ENCODE measurements at places on chromosomes 6 and 20. TPM values are rescaled to one million over a fixed set of nuclear protein-coding genes. Genes with fewer than 3 reads are reported as not detected.

- DNase-seq: no peak
Measured at GRCh38 chr6:17013701-17014100, 88.1 kb upstream of the STMND1 start.

GRCh38 chr6:138909511-138909910 is 78.5 kb downstream of the REPS1 start:
- no peak for DNase-seq

Gene TGM3
- not detected for total RNA-seq

Gene MCUR1
- total RNA-seq: 31.7 TPM

DNA sequence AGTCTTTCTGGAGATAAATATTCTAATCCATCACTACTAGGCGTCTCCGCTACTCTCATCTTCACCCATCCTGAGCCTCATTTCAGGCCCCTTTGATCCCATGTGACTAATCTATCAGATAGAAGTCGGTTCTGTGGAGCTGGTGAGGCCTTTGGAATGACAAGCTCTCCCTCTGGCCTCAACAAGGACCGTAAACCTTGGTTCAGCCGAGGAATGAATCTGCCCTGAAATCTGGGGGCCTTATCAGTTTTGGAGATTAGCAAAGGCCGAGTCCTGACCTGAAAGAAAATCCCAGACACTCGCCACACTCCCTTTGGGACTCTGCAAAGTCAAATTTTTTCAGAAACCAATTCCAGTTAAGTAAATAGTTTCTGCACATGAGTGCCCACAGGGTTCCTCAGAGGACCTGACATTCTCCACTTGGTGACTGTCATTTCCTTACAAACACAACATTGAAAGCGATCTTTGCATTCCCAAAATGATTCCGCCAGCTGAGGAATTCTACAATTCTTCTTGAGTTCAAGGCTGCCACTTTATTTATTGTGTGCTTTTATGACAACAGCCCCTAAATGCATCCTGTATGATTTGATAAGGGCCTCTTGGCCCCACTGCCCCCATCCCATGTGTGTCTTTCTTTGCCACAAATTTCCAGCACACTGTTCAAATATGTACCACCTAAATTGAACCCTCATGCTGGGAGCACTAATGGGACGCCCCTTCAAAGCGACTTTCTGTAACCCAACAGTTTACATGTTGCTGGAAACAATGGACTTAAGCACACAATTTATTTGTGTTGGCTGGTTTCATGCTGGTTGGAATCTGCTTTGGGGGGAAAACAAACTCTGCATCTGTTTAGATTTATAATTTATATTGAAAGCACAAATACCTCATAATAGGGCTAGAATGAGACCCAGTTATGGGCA is 10.0 kb upstream of the RIPOR3 start:
- no peak for DNase-seq

GRCh38 chr20:2693286-2694007 is 867 bp downstream of the EBF4 start:
- DNase-seq: peak; percentile 77

Gene WFDC2
- not detected for total RNA-seq

DNA sequence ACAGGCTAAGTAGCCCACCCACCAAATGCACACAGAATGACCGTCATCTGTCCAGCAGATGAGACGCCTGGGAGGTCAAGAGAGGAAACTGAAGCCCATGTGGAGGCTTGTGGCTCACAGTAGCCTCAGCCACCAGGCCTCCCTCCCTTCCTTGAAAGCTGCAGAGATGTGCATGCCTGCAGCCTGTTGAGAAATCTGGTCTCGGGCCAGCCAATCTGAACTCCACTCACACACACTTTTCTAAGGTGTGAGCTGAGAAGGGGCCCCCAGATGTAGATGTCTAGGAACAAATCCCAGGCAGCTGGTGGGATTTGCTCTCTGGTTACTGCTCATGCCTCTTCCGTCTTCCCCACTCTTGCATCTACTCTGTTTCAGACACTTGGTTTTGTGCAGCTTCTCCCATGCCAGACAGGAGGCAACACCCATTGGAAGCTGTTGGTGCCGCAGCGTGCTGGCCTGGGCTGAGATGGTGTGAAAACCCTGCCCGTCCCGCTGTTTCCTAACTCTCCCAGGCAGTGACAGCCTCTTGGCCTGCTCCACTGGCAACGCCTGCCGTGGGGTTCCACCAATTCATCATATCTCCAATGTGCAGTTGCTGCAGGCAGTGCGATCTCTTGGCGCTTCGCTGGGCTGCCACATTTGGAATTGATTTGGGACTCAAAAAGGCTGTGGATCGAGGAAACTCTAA is 24.1 kb upstream of the PAX1 start:
- DNase-seq: no peak

GRCh38 chr6:139711804-139712585 is 337.5 kb upstream of the CITED2 start:
- no peak for DNase-seq

DNA sequence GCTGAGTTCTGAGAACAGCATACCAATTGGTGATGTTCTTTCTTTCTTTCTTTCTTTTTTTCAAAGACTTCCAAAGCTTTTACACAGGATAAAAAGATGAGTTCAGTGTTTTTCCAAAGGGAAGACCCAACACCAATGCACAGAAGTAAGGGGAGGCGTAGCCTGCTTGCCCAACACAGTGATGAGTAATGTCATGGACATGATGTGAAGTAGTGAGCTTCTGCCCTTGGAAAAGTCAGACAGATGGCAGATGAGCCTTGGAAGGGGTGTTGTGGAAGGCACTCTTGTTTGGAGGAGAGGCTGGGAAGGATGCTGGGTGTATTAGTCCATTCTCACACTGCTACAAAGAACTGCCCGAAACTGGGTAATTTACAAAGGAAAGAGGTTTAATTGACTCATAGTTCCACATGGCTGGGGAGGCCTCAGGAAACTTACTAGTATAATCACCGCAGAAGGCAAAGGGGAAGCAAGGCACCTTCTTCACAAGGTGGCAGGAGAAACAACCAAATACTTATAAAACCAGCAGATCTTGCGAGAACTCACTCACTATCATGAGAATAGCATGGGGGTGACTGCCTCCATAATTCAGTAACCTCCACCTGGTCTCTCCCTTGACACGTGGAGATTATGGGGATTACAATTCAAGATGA is 12.6 kb downstream of the LRP11 start:
- DNase-seq: no peak

DNA sequence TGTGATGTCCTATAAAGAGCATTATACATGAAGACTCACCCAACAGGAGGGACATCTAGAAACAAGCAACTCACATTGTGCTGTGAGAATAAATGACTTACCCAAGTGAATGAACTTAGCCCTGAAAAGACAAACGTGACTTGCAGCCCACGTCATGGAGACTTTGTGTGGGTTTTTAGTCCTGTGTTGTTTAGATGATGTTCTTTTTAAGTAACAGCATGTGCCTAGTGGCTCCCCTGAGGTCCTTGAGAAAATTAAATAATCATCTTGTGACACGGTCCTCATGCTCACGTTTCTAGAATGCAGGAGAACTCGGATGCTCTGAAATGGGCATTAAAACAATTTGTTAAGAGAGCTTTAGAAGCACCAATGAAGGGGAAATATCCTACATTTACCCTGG is 165.1 kb downstream of the SASH1 start:
- DNase-seq: no peak

- no peak for DNase-seq
Measured at GRCh38 chr6:24833711-24834386, 35.1 kb upstream of the ARMH2 start.

DNA sequence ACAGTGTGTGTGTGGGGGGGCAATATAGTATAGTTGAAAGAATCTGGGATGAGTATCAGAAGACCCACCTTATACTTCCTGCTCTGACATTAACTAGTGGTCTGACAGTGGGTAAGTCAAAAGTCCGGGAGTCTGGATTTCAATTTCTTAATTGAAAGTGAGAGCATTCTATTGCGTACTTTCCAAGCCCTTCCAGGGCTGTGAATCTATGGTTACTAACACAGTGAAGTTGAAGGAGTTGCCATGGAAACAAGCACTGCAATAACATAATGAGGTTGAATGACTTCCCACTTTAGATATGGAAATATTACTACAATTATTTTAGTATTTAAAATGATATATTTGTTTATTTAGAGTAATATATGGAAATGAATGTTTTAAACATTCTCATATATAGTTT is 80.2 kb downstream of the MLIP start:
- DNase-seq: no peak

- DNase-seq: no peak
Measured at GRCh38 chr6:157037165-157037564, 260.0 kb downstream of the ARID1B start.

DNA sequence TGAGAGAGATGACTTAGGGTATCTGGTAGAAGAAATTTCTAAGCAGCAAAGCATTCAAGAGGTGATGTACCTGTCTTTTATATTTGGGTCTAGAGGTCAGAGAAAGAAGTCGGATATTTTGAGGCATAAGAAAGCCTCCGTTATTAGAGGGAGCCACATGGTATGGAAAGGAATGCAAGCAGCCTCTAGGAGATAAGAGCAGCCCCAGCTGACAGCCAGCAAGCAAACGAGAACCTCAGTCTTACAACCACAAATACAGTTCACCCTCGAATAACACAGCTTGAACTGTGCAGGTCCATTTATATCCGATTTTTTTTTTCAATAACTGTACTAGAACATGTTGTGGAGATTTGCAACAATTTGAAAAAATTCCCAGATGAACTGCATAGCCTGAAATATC is 190.7 kb upstream of the VGLL2 start:
- no peak for DNase-seq

Gene ADGRF4
- total RNA-seq: not detected

Gene SLC17A4
- total RNA-seq: not detected

Gene LY6G5C
- 3.6 TPM for total RNA-seq

GRCh38 chr20:49210757-49211110 is 8.5 kb upstream of the DDX27 start:
- no peak for DNase-seq

DNA sequence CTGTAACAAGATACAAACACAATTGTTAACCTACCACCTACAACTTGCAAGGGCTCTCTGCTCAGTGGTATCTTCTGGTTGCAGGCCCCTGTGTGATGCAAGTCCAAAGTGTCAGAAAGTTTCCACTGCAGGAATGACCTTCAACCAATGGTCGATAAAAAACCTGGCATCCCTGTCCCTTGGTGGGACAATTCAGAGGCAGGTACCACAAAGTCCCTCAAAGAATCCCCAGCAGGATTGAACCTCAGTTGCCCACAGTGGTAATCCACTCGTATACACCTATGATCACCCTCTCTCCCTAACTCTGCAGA is 15.9 kb downstream of the GLO1 start:
- no peak for DNase-seq

GRCh38 chr20:23180451-23180921 is 94.4 kb upstream of the CD93 start:
- DNase-seq: no peak

Gene TRMT6
- total RNA-seq: 9.7 TPM

Gene ADGRG6
- total RNA-seq: 2.5 TPM

Gene PACSIN1
- total RNA-seq: not detected

Gene SCRT2
- total RNA-seq: not detected

DNA sequence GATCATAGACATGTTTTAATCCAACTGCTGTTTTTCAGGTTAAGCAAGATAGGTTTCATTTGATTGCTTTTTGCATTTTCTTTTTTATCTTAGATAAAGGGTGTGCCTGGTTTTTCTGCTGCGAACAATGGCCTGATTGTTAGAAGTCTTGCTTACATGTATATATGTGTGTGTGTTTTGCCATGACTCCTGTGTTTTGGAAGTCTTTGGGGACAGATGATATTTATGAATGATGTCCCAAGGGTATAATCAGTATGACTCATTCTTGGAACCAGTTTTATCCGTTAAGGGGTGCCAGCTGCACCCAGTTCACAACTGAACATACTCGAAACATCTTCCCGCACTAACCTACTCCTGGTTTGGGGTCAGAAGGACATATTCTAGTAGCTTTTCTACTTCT is 230.1 kb upstream of the SUPT3H start:
- DNase-seq: no peak

GRCh38 chr20:6744180-6744579 is 23.3 kb upstream of the BMP2 start:
- no peak for DNase-seq

GRCh38 chr6:45759472-45759810 is 256.2 kb downstream of the CLIC5 start:
- DNase-seq: no peak

DNA sequence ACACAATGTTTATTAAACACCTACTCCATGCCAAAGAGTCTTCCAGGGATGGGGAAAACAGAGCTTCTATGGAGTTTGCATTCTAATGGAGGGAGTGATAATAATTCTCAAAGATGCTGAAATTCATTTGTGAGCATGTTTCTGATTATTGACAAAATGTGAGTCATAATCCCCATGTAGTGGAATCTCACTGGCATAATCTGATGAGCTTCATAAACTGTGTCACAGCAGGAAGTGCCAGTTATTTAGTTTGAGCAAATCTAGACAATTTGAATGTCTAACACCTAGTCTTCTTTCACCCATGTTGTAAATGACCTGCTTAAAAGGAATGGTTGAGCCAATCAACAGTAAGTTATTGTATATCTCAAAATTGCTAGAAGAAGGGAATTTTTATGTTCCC is 95.1 kb downstream of the KCNQ5 start:
- DNase-seq: no peak

GRCh38 chr6:154093231-154094044 is 54.4 kb downstream of the OPRM1 start:
- no peak for DNase-seq

- DNase-seq: no peak
Measured at GRCh38 chr6:169648092-169648491, 53.7 kb downstream of the WDR27 start.

- DNase-seq: peak; percentile 32
Measured at GRCh38 chr20:33062105-33062824, 8.6 kb downstream of the BPIFB3 start.

DNA sequence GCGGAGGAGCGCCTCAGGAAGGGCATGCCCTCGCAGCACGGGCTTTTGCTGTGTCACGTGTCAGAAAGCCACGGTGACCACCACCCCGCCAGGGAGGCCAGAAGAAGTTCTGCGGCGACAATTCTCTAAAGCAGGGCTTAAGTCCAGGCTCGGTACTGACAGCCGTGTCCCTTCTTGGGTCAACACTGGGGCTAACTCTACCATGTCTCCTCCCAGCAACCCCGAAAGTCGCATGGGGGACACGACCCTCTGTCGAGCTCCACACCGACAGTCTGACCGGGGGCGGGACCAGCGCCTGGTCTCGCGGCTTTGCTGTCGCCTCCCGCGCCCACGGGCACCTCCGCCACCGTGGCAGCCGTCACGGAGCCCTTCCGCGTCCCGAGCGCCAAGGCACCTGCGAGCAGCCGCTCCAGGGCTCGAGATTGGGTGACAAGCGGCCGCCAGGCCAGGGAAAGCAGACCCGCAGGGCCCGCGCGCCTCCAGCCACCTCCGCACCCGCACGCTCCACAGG is 534 bp downstream of the NANP start:
- no peak for DNase-seq

Measured in chondrocyte (in vitro differentiated cells).